ENCODE measurements at places on chromosomes 6 and 20. TPM values are rescaled to one million over a fixed set of nuclear protein-coding genes. Genes with fewer than 3 reads are reported as not detected.

DNA sequence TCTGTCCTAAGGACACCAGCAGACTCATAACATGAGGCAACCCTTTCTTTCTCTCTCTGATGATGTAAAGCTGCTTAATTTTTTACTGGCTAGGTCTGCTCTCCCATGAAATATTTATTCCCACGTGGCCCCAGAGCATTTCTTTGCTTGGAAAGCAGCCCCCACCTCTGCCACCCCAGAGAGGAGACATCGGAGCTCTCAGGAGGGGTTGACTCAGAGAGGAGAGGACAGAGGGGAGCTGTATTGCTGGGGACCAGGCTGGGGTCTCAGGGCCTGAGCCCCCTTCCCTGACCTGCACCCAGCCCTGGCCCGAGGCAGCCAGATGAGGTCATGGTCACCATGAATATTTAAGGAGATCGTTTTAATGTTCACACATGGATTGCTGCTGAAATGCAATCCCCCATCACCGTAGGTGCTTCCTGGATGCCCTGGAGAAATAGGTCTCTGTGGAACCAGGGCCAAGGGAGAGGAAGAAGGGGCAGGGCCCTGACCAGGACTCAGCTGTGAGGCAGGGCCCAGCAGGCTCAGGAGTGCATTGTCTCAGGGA, 117.5 kb downstream of the DLL1 start:
- no peaks in the 10 kb centered on the region for H3K36me3 ChIP-seq
- no peak overlapping the region for H3K4me3 ChIP-seq
- peak; percentile 43 for DNase-seq

DNA sequence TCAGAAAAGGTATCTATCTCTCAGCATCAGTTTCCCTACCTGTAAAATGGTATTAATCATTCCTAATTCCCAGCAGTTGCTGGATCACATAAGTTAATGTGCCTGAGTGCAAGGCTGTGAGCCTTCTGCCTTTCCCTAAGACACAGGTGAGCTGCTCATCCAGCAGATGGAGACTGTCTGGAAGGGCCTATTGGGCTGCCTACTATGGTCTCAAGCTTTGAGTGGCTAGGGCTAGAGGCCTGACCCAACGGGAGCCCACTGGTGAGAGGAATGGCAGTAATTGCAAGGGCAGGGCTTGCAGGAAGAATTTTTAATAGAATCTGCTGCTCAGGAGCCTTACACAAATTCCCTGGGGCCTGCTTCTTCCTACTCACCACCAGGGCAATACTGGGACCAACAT, 4.3 kb downstream of the KHDC1 start:
- H3K27ac ChIP-seq, result no peak overlapping the region
- DNase-seq, result no peak
- H3K36me3 ChIP-seq, result no peaks in the 10 kb centered on the region
- peaks cover 3% of the 10 kb centered on the region for H3K4me1 ChIP-seq
- H3K4me3 ChIP-seq, result no peak overlapping the region

GRCh38 chr20:45052698-45053429, 48.1 kb downstream of the KCNS1 start:
- no peak overlapping the region for H3K4me3 ChIP-seq
- no peak for DNase-seq
- H3K27me3 ChIP-seq, result no peaks in the 10 kb centered on the region
- H3K4me1 ChIP-seq, result peaks cover 33% of the 10 kb centered on the region

GRCh38 chr6:77124604-77125003, 338.7 kb downstream of the HTR1B start:
- no peaks in the 10 kb centered on the region for H3K27me3 ChIP-seq
- H3K27ac ChIP-seq, result no peak overlapping the region
- no peaks in the 10 kb centered on the region for H3K36me3 ChIP-seq
- no peaks in the 10 kb centered on the region for H3K4me1 ChIP-seq

DNA sequence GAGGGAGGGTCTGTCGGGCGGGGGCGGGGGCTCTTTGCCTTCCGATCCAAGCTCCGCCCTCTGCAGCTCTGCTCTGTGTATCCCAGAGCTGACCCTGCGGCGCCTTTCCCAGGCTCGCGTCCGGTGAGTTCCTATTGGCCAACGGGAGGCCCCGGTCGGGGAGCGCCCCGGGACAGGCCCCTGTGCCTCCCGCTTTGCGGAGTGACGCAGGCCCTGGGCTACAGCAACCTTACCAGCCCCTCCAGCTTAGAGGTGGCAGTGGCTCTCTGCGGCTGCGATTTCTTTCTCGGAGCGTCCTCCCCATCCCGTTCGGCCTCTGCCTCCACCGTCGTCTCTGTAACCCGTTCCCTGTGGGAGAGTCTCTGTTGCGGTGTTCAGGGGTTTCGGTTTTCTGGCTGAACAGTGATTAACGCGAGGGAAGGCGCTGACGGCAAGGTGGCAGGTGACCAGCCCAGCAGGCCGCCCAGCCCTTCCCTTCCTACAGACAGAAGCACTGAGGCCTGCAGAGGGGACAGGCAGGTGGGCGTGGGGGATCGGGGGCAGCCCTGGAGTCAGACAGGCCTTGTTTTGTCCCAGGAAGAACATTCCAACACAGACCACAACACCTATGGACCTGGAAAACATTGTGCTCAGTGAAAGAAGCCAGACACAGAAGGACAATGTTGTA, 18.1 kb upstream of the CEBPB start:
- peaks cover 14% of the 10 kb centered on the region for H3K4me1 ChIP-seq
- H3K36me3 ChIP-seq, result no peaks in the 10 kb centered on the region
- H3K4me3 ChIP-seq, result peak overlapping the region; percentile 64
- peak overlapping the region; percentile 88 for H3K27ac ChIP-seq
- H3K27me3 ChIP-seq, result no peaks in the 10 kb centered on the region
- DNase-seq, result peak; percentile 94

- H3K27ac ChIP-seq, result no peak within 1 kb of the TSS
- H3K27me3 ChIP-seq, result peaks cover 25% of the 10 kb centered on the region
- H3K4me1 ChIP-seq, result peaks cover 6% of the 10 kb centered on the region
- peak; percentile 70 for DNase-seq
These were observed at the start of gene OXT for GRCh38 chr20:3071610-3072529. Gene OXT (plus strand): TSS chr20:3071620. CDS start chr20:3071656, 36 bp downstream.

The TSBP1 gene
- total RNA-seq, result not detected

The SOX18 gene
- 135 TPM for total RNA-seq

The C6orf15 gene
- not detected for total RNA-seq

Data from upper lobe of right lung (tissue), 1 donor.